ENCODE measurements at places on chromosomes 4 and X. TPM values are rescaled to one million over a fixed set of nuclear protein-coding genes. Genes with fewer than 3 reads are reported as not detected.

The JCHAIN gene
- 12.0 TPM for total RNA-seq

The ESX1 gene
- not detected for total RNA-seq

The HTR2C gene
- total RNA-seq, result not detected

The TBC1D9 gene
- 17.2 TPM for total RNA-seq

The ZNF157 gene
- total RNA-seq, result 0.13 TPM

The IL2 gene
- total RNA-seq, result not detected

- no peak for DNase-seq
Observed at GRCh38 chrX:25131055-25131454, 115.3 kb upstream of the ARX start.

- DNase-seq, result no peak
Observed at GRCh38 chrX:75181721-75182120, 25.6 kb upstream of the ABCB7 start.

- peak; percentile 7 for DNase-seq
Observed at GRCh38 chr4:3257556-3258482, 8.9 kb downstream of the MSANTD1 start.

DNA sequence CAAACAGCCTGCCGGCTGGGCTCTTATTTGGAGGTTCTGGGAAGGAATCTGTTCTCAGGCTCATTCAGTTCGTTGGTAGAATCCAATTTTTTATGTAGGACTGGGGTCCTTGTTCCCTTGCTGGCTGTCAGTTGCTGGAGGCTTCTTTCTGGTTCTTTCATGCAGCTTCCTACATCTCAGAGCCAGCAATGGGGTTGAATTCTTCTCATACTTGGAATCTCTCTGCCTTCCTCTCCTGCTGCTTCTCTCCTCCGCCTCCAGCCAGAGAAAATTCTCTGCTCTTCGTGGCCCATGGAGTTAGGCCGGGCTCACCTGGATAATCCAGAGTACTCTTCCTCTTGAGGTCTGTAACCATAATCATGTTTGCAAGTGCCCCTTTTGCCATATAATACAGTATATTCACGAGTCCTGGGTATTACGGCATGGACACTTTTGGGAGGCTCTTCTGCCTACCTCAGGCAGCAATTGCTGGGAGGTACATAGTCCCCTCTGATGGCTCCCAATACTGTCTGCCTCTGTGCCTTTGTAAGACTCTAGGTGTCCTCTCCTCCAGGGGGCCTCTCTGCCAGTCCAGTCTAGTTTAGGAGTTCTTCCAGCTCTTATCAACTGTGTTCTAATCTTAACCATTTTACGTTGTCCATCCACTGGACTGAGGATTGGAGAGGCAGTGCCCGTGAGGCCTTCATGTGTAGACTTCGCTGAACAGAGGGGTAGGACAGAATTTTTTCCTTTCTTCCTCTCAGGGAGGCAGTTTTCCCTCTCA lies 2.2 kb downstream of the TRMT44 start:
- no peak for DNase-seq

DNA sequence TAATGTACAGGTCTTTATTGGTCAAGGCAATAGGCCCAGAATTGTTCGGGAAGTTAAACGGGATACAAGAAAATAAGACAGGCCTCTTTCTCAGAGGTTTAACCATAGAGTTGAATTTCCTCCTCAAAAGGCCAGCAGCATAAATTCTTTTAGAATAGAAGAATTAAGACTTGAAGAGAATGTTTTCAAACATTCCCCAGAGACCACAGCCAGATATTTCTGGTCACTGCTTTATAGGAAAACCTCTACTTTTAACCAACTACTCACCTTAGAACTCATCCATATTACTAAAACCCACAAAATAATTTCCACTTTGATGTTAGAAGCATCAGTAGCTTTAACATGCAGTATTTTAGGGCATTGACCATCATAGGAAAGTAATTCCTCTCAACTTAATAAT lies 317.9 kb downstream of the RAB28 start:
- DNase-seq, result no peak

- no peak for DNase-seq
Observed at GRCh38 chrX:70139736-70140135, 6.5 kb downstream of the IGBP1 start.

DNA sequence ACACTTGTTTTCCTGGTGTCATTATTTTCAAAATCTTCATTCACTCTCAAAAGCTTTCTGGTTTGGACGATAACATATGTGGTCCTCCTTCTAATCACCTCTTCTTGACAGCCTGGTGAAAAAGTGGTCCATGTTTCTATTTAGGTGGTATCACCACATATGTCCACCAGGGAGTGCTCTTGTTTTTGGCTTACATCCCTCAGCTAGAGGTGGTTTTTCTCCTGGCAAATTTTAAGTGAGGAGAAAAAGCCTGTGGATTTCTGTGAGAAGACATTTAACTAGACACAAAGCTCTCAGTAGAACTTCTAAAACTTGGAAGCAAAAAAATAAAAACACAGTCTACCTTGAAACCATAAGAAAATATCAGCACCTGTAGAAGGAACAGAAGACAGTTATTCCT lies 58.0 kb upstream of the FRMPD4 start:
- DNase-seq, result no peak

- no peak for DNase-seq
Observed at GRCh38 chrX:106300656-106301055, 132.6 kb downstream of the PWWP3B start.

GRCh38 chr4:88697588-88698329 lies at the start of gene NAP1L5:
NAP1L5 (minus strand) TSS chr4:88697829; CDS start chr4:88697754, 75 bp downstream.
- DNase-seq, result peak; percentile 82

DNA sequence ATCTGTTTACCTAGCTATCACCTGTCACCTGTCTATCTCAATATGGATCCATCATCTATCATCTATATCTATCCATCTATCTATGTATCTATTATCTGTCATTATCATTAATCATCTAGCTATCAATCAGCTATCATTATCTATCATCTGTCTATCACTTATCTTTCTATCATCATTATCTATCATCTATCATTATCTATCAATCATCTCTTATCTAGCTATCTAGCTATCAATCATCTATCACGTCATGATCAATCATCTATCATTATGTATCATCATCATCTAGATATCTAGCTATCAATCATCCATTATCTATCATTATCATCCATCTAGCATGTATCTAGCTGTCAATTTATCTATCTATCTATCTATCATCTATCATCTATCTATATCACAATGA lies 7.9 kb downstream of the ARSD start:
- DNase-seq, result no peak

DNA sequence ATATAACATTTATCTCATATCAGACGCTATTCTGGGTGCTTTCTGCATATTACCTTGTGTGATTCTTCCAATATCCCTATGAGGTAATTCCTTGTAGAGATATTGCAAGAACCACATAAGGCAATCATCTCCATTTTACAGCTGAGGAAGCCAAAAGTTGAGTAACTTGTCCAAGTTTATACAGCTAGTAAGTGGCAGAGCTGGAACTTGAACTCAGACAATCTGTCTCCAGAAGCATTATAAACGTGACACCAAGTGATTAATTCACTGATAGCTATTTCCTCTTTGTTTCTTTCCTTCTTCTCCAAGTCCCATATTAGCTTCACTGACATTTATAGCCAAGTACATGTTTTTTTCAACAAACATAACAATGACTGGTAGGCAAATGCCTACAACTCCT lies 7.3 kb downstream of the EMCN start:
- DNase-seq, result no peak

DNA sequence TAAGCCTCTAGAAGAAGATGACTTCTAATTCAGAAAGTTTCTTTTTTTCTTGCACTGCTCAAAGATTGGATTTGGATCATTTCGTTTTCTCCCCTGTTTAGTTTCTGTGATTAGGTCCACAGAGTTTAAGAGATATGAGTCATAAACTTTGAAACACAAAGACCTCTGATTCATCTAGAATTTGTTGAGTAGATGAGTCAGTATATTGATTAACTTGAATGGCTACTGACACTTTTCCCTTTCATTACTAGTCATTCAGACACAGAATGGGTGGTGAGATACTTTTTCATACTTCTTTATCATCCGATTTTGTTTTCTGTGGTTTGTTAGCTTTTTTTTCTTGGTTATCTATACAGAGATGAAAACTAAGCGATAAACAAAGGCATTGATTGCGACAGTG lies 34.1 kb upstream of the AFF2 start:
- no peak for DNase-seq

- DNase-seq, result no peak
Observed at GRCh38 chr4:95027905-95028618, 270.3 kb downstream of the BMPR1B start.

- DNase-seq, result no peak
Observed at GRCh38 chr4:70996018-70996360, 2.5 kb downstream of the DCK start.

DNA sequence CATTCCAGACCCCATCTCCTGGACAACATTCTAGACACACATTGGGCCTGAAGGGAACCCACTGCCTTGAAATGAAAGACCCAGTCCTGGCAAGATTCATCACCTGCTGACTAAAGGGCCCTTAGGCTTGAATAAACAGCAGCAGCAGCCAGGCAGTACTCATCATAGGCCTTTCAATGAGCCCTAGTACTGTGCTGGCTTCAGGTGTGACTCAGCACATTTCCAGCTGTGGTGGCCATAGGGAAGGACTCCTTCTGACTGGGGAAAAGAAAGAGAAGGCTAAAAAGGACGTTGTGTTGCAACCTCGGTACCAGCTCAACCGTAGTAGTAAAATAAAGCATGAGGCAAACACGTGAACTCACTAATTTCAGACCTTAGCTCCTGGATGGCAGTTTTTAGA lies 344.0 kb downstream of the ACTRT1 start:
- DNase-seq, result no peak

- no peak for DNase-seq
Observed at GRCh38 chrX:72271812-72272211, 5.2 kb downstream of the RPS4X start.

GRCh38 chr4:2799224-2799911 lies 6.5 kb downstream of the SH3BP2 start:
- peak; percentile 41 for DNase-seq
